PC-3 (cell line): ENCODE measurements at places on chromosomes 6 and 20. TPM values are rescaled to one million over a fixed set of nuclear protein-coding genes. Genes with fewer than 3 reads are reported as not detected.

Gene PET117
- 21.2 and 31.2 TPM in 2 replicates for total RNA-seq

Gene PREP
- 16.9 and 18.5 TPM in 2 replicates for total RNA-seq

Gene SIRPD
- 0.18 and 0.23 TPM in 2 replicates for total RNA-seq

Gene FLRT3
- 2.6 and 2.8 TPM in 2 replicates for total RNA-seq

Gene LBP
- not detected in 2 replicates for total RNA-seq

Gene PMEPA1
- total RNA-seq, result 21.9 and 29.3 TPM in 2 replicates

Gene LY6G6C
- total RNA-seq, result 0.22 TPM in 1 of 2 replicates, not detected in the other

Gene TNNC2
- not detected in 2 replicates for total RNA-seq

Gene ENPP1
- total RNA-seq, result 4.4 and 5.1 TPM in 2 replicates

Gene RAB44
- total RNA-seq, result not detected in 2 replicates

Gene PKIB
- total RNA-seq, result 22.4 and 28.0 TPM in 2 replicates

Gene AAR2
- 39.4 and 41.1 TPM in 2 replicates for total RNA-seq

Gene GSTA4
- total RNA-seq, result 10.1 and 20.9 TPM in 2 replicates

Gene IP6K3
- not detected in 2 replicates for total RNA-seq

Gene TRIM40
- not detected in 2 replicates for total RNA-seq

Gene PAK5
- not detected in 2 replicates for total RNA-seq

Gene SLC26A8
- not detected in 2 replicates for total RNA-seq

Gene TREML2
- not detected in 2 replicates for total RNA-seq

Gene NKX2-2
- not detected in 2 replicates for total RNA-seq

Gene SPATS1
- not detected in 2 replicates for total RNA-seq

Gene KHDC1L
- total RNA-seq, result 0.80 and 2.4 TPM in 2 replicates

Gene RRP36
- total RNA-seq, result 120 and 133 TPM in 2 replicates

Gene OR2B6
- not detected in 2 replicates for total RNA-seq

Gene ENPP4
- total RNA-seq, result 2.8 and 5.1 TPM in 2 replicates

Gene GRM1
- 0.11 TPM in 1 of 2 replicates, not detected in the other for total RNA-seq

Gene HCK
- total RNA-seq, result not detected in 2 replicates

Gene SYNDIG1
- not detected in 2 replicates for total RNA-seq

Gene COL10A1
- total RNA-seq, result not detected in 2 replicates

Gene HLA-DPA1
- total RNA-seq, result not detected in 2 replicates

Gene TNFRSF6B
- 41.6 and 59.0 TPM in 2 replicates for total RNA-seq

Gene HRH3
- not detected in 2 replicates for total RNA-seq

Gene EPPIN
- total RNA-seq, result not detected in 2 replicates

Gene OCSTAMP
- not detected in 2 replicates for total RNA-seq

Gene ADGB
- not detected in 2 replicates for total RNA-seq

Gene MRS2
- total RNA-seq, result 19.8 and 21.3 TPM in 2 replicates

Gene PRSS16
- 7.3 and 15.9 TPM in 2 replicates for total RNA-seq

Gene FOXA2
- total RNA-seq, result 14.4 and 15.2 TPM in 2 replicates

Gene COX4I2
- not detected in 2 replicates for total RNA-seq

Gene NUP43
- 19.2 and 25.5 TPM in 2 replicates for total RNA-seq

Gene BTBD3
- total RNA-seq, result 21.6 and 31.4 TPM in 2 replicates
